Mesenteric fat pad (tissue), 1 donor: ENCODE measurements at places on chromosomes 11 and 22.

DNA sequence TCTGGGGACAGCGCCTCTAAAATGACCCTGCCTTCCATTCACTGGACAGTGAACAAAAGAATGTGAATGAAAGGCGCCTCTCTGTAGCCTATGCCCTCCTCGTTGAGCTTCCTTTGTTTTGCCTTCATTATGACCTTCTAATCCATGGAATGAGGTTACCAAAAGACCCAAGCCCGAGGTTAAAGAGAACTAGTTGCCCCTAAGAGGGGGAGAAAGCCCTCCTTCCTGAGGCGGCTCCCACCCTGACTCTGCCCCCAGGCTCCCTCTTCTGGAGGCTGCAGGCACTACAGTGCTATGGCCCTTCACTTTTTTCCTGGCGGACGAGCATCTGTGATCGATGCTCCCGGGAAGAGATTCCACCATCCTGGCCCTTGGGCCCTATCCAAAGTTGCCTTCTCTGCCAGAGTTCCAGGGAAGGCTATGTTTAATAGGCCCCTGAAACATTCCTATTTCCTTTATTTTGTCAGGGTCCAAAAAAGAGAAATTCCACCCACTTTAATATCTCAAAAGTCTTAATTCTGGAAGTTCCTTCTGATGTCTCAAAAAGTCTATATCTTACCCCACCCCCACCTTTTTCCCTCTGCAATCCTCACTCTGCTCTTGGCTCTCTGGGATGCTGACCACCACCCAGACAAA lies 147.3 kb downstream of the FEZ1 start:
- DNase-seq: no peak

DNA sequence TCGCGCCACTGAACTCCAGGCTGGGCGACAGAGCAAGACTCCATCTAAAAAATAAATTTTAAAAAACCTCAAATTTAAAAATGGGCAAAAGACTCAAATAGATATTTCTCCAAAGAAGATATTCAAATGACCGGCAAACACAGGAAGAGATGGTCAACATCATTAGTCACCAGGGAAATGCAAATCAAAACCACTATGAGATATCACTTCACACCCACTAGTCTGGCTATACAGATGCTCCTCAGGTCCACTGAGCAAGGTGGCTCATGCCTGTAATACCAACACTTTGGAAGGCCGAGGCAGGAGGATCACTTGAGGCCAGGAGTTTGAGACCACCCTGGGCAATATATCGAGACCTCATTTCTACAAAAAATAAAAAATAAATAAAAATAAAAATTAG lies 43.3 kb upstream of the SLC35C1 start:
- no peak for DNase-seq

GRCh38 chr22:23969071-23969470 lies 2.4 kb downstream of the DDTL start:
- DNase-seq: no peak

DNA sequence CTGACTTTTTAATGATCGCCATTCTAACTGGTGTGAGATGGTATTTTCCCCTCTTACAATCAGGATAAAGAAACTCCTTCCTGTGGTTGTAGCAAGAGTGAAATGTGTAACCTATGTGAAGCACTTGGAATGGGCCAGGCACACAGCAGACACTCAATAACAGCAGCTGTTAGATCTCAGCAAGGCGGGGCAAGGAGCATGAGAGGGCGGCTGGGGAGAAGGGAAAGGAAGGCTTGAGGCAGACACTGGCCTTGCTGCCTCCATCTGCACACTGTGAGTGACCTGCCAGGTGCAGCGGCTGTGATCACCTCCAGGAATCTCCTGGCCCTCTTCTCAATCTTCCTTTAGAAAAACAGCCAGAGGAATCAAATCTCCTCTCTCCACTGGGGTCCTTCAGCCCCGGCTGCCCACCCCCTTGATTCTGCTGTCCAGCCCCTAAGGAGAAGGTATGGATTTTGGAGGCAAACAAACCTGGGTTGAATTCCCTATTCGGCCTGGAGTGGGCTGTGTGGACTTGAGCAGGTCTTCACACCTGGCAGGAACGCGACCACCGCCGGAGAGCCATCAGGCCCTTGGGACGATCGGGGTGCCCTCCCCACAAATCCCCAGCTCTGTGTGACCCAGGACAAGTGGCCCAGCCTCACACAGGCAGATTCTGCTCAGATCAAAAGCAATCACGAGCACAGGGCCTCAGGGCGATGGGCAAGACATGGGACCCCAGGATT lies 49.0 kb downstream of the RPUSD4 start:
- DNase-seq: no peak

- no peak for DNase-seq
These were observed 34.1 kb upstream of the SMCO4 start for GRCh38 chr11:93577286-93577685.

DNA sequence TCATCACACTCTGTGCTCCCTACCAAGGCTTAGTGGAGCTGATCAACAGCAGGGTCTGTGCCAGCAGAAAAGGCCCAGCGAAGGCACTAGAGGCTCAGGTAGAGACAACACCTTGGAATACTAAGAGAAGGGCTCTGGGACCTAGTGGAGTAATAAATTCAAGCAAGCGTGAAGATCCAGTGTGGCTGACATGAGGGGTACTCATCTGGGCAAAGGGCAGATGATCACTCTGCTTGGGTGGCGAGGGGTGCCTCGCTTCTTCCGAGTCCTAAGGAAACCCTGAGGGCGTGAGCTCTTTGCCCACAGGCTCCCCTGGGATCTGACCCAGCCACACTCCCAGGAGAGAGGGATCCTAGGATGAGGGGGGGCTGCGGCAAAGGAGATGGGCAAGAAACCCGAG lies 3.5 kb upstream of the TPBGL start:
- DNase-seq: peak; percentile 69

GRCh38 chr22:20588092-20588842 lies 80.9 kb downstream of the MED15 start:
- no peak for DNase-seq

DNA sequence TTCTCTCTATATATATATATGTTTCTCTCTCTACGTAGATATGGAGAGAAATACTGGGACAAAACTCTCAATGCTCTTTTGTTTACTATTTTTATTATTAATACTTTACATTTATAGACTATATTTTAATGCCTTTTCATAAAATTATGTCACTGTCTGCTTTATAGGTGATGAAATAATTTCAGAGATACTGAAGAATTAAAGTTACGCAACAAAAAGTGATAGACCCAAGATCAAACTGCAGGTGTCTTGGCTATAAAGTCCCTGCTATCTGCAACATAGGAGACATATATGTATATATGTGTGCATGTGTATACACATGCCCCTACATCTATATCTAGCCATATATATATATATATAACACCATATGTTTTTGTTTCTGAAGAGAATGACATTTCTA lies 60.8 kb downstream of the FAM76B start:
- DNase-seq: no peak

DNA sequence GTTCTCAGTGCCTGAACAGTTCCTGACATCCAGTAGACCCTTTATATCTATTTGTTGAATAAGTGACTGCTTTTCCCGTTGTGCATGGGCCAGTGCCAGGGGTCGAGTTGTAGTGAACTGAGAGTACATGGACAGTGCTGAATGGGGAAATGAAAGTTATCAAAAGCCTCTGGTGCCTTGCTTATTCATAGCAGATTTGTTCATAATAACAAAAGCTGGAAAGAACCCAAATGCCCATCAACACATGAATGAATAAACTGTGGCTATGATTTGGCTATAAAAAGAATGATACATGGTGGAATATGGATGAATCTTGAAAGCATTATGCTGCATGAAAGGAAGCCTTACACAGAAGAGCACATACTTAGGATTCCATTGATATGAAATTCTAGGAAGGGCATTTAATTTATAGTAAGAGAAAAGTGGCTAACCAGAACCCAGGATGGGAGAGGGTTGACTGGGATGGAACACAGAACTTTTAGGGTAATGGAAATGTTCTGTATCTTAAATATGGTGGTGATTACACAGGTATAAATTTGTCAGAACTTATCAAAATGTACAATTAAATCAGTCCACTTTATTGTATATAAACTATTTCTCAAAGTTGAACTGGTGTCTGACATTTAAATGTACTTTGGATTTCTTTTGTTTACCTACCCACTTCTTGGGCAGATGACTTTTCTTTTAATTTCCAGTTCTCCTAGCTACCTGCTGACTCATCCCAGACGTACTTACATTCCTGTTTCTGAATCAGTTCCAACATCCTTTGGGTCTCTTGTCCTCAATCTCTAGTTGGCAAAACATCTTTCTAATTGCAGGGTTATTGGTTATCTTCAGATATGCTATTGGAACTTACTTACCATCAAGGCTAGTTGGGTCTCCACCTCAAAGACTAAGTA lies 42.8 kb downstream of the PACS1 start:
- DNase-seq: no peak

DNA sequence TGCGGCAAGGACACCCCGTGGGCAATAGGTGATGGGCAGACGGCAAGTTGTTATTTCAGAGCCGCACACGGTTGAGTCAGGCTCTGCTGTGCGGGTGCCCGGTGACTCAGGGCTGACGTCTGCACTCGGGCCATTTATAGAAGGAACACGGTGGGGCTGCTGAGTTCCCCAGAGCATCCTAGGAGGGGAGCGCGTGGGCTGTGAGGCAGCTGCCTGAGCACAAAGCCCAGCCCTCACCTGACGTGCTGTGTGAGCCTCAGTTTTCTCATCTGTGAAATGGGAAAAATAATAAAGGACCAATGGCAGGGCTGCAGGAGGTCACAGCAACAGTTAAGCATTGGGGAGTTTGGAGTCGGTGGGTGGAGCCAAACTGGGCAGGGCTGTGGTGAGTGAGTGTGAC lies 11.3 kb upstream of the RHOD start:
- no peak for DNase-seq

- no peak for DNase-seq
These were observed 115.7 kb upstream of the NNMT start for GRCh38 chr11:114180301-114181055.

- no peak for DNase-seq
These were observed 7.5 kb downstream of the SERPIND1 start for GRCh38 chr22:20781272-20781990.

DNA sequence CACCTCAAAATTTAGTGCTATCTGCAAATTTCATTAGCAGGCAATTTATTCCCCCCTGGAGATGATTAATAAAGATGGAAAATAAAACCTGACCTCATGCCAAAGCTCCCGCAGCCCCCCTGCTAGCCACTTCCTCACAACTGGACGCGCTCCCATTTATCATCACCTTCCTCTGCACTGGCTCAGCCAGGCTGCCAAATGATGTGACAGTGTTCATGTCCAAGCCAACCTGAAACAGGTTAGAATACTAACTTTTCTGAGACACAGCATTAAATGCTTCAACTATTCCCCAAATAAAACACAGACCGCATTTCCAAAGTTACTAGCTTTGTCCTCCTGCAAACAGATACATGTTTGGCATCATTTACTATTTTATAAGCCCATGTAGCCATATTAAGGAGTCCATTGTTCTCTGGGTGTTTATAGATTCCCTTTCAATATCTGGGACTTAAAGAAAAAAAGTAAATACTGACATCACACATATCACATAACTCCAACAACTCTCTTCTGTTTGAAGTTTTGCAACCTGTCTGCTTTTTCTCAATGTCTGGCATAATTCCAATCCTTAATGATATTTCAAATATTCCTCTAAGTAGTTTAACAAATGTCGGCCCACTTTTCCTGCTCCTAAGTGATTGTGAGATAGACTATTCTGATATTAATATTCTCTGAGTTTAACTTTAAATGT lies 829.7 kb upstream of the FAT3 start:
- no peak for DNase-seq

DNA sequence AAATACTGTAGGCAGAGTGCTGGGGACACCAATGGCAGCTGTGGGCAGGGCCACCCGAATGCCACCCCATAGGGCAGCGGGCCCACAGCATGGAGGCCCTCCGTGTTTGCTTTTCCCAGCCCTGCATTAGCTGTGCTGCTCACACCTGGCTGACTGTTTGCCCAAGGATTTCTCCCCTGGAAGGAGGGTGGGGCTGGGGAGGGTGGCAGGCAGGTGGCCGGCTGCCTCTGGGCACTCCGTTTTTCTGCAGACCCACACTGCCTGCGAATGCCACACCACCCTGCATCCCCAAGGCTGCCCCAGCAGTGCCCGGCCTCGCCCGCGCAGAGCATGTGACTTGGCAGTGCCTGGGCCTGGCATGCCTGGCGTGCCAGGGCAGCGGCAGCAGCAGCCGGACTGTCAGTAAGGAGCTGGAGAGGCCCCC lies 19.6 kb downstream of the DAGLA start:
- DNase-seq: no peak

DNA sequence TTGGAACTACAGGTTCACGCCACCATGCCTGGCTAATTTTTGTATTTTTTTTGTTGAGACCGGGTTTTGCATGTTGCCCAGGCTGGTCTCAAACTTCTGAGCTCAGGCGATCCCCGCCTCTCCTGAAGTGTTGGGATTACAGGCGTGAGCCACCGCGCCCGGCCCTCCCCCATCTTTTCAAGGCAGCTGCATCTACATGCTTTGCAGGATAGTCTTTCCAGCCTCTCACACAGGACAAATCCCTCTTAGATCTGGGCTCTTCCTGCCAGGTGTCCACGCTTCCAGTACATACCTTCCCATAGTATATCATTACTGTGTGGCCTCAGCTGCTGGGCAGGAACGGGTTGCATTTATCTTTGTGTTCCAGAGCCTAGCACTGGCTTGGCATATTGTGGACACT lies 49.7 kb downstream of the C11orf96 start:
- DNase-seq: no peak

GRCh38 chr22:41957941-41958556 lies 6.1 kb downstream of the SMIM45 start:
- DNase-seq: no peak

GRCh38 chr22:39723899-39724351 lies 153.4 kb downstream of the CACNA1I start:
- no peak for DNase-seq

DNA sequence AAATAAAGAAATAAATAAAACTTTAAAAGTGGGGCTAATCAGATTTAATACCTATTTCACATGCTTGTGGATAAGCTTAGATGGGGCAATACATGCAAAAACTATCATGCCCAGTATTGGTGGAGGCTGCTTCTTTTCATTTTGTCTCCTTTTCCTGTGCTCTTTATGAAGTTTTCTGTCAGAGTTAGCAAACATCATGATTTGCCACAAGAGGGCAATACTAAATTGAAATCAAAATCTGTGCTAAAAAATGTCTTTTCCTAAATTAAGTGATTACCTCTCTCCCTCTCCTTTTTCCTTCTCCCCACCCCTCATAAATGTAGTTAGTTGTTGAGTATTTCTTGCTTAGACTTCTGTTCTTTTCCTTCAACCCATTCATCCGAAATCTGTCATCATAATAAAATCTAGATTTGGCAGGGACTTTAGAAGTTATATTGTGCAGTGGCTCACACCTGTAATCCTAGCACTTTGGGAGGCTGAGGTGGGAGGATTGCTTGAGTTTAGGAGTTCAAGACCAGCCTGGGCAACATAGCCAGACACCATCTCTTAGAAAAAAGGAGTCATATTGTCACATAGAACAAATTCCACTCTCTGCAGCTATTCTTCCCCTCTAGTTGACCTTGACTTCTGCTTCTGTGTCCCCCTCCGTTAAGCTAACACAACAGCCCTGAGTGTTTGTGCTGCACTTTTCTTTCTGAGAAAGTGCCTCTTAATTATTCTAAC lies 4.7 kb upstream of the ARHGAP42 start:
- no peak for DNase-seq
